ENCODE measurements at places on chromosomes 12 and 14.
A peak's percentile ranks its signal among the peaks of the same experiment; 100 is the strongest.

GRCh38 chr12:116592731-116593130, 33.5 kb downstream of the MAP1LC3B2 start:
- DNase-seq, result no peak

GRCh38 chr12:7219599-7220243, 30.2 kb downstream of the PEX5 start:
- DNase-seq, result peak; percentile 54

DNA sequence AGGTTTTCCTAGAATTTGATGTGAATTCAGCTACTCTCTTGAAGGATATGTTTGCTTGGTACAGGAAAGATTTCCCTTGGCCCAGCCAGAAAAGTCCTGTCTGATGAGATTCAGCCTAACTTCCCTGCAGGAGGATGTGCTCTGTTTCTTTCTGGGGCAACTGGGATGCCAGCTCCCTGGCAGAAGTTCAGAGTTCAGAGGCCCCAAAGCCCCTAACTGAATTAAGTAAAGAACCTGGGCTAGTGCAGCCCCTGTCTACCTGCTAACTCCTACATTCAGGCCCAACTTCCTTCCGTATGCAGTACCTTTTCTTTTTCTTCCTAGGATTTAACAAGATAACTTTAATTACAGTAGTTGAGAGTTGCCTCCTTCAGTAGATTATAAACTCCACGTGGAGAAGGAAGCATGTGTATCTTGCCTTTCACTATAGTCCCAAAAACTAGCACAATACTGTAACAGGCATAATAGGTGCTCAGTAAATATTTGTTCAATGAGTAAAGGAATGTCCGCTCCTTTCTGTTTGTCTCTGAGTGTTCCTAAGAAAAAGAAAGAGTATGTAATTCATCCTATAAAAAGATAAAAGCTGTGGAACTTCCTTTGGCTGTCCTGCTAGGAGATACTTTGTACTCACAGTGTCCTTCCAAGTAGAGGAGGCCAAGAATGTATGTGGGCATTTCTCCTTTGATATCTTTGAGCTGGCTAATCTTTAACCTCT, 141.0 kb downstream of the SLC8A3 start:
- no peak for DNase-seq

GRCh38 chr12:20599757-20600156, 95.4 kb upstream of the SLCO1C1 start:
- DNase-seq, result no peak

GRCh38 chr12:5248230-5248629, 183.7 kb upstream of the NTF3 start:
- DNase-seq, result no peak

DNA sequence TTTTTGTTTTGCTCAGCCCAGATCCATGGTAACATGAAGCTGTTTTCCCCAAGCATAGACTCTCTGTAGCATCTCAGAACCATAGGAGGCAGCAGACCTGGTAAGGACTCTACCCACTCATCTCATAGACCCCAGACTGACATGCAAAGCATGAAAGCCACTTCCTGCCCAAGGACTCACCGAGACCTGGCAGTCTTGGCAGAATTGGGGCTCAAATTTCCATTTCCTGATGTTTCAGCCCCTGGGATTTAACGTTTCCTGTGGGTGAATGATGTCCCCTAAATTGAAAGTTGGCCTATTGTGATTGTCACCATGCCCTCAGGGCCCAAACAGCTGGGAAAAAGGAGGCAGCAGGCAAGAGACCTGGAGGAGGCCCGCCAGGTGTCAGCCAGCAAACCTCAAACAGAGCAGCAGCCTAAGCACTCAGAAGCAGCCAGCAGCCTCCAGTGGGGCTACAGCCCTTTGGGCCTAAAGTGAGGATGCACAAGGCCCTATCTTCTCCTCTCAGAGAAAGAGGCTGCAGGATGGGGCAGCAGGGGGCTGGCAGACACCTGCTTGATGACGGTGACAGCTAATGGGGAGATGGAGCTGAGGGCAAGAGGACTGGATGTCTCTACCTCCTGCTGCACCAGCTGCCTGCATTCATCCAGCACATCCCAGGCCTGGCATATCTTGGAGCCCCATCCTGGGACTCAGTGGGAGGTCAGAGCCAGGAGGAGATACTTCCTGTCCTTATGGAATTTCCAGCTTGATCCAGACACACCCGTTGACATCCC, 8.5 kb downstream of the KRT85 start:
- no peak for DNase-seq

GRCh38 chr14:41586237-41586636, 20.4 kb upstream of the LRFN5 start:
- peak; percentile 41 for DNase-seq

- no peak for DNase-seq
Observed at GRCh38 chr12:77918046-77918445, 87.4 kb downstream of the NAV3 start.
